Breast epithelium (tissue), 4 donors: ENCODE measurements at places on chromosomes 16 and 17. TPM values are rescaled to one million over a fixed set of nuclear protein-coding genes. Genes with fewer than 3 reads are reported as not detected.

The TMIGD1 gene
- 1.6 TPM for total RNA-seq

The SMIM22 gene
- 49.0 TPM for total RNA-seq

The TBX6 gene
- total RNA-seq, result 0.73 TPM

The EVPL gene
- total RNA-seq, result 3.9 TPM

The HOXB4 gene
- total RNA-seq, result 2.2 TPM

The NACA2 gene
- total RNA-seq, result not detected

The NPIPB2 gene
- total RNA-seq, result 20.3 TPM

The HOXB7 gene
- total RNA-seq, result 1.5 TPM

The CCDC200 gene
- total RNA-seq, result not detected

The DNAH9 gene
- total RNA-seq, result 0.66 TPM

The HCRT gene
- not detected for total RNA-seq

The C17orf78 gene
- total RNA-seq, result not detected

The FZD2 gene
- 3.6 TPM for total RNA-seq

The STARD3 gene
- 37.0 TPM for total RNA-seq

DNA sequence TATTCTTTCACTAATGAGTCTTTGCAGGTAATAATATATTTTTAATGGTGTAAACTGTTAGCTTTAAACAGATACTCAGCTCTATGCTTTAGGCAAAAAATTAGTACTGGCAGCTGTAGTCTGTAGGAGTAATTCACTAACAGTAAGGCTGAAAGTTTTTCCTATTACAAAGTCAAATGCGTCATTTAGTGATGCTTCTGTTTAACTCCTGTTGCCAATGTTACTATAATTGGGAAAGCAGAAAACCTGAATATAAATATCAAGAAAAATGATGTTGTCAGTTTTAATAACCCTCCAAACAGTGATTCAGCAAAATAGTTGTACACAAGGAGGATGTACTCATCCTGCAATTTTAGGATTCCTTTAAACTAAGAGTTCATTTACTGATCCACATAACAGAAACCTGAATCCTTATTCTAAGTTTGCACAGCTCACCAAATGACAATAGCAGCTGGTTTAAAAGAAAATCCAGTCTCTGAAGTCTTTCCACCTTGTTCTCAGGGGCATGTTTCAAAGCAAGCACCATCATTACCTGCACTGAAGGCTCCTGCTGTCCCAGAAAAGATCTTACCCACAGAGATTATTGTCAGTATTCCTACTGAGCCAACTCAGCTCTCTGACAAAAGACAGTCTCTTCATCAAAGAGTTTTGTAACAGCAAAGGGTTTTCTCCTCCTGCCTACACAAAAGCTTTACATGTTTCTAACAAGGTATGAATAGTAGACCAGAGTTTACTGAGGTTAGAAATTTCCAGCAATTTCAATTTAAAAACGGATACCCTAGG is 4.2 kb downstream of the CDR2 start:
- DNase-seq, result no peak

DNA sequence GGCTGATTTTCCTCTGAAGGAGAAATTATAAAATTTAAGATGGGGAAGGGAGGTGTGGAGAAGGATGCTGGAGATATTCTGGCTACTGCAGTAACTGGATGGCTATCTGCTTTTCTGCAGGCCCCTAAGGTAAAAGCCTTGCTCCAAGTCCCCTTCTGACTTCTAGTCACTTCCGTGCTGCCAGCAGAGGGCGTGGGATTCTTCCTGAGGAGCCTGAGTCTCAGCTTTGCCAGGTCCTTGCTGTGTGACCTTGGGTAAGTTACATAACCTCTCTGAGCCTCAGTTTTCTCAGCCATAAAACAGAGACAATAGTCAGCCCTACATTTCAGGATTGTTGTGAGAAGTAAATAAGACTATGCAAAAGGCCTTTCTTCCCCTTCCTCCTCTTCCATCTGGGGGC is 24.3 kb upstream of the TMEM220 start:
- no peak for DNase-seq

DNA sequence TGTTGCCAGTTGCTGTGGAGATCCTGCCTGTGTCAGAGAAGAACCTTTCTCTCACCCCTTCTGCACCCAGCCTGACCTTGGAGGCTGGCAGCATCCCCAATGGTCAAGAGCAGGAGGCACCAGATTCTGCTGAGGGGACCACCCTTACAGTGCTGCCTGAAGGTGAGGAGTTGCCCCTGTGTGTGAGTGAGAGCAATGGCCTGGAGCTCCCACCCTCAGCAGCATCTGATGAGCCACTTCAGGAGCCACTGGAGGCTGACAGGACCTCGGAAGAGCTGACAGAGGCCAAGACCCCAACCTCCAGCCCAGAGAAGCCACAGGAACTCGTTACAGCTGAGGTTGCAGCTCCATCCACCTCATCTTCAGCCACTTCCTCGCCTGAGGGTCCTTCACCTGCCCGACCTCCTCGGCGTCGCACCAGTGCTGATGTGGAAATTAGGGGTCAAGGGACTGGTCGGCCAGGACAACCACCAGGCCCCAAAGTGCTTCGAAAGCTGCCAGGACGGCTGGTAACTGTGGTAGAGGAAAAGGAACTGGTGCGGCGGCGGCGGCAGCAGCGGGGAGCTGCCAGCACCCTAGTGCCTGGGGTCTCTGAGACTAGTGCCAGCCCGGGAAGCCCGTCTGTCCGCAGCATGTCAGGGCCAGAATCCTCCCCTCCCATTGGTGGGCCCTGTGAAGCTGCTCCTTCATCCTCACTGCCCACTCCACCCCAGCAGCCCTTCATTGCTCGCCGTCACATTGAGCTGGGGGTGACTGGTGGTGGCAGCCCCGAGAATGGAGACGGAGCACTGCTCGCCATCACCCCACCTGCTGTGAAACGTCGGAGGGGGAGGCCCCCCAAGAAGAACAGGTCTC is 10.2 kb upstream of the PHKG2 start:
- DNase-seq, result no peak

- DNase-seq, result no peak
Observed at GRCh38 chr17:72222661-72223380, 102.0 kb downstream of the SOX9 start.

DNA sequence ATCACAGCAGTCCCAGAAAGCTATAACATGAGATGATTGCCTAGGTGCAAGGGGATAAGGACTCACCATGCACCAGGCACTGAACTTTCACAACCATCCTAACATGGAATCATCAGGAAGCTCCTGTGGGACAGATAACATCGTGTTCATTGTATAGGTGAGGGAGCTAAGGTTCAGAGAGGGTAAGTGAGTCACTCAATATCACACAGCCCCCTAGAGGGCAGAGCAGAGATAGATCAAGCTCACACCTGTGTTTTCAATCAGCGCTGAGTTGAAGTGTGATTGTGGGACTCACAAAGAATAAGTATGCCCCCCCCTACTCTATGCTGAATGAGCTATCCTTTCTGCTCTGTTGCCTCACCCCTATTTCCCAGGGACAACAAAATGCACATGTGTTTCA is 377.7 kb upstream of the ERCC4 start:
- no peak for DNase-seq

- no peak for DNase-seq
Observed at GRCh38 chr16:74862743-74863244, 88.2 kb upstream of the FA2H start.

DNA sequence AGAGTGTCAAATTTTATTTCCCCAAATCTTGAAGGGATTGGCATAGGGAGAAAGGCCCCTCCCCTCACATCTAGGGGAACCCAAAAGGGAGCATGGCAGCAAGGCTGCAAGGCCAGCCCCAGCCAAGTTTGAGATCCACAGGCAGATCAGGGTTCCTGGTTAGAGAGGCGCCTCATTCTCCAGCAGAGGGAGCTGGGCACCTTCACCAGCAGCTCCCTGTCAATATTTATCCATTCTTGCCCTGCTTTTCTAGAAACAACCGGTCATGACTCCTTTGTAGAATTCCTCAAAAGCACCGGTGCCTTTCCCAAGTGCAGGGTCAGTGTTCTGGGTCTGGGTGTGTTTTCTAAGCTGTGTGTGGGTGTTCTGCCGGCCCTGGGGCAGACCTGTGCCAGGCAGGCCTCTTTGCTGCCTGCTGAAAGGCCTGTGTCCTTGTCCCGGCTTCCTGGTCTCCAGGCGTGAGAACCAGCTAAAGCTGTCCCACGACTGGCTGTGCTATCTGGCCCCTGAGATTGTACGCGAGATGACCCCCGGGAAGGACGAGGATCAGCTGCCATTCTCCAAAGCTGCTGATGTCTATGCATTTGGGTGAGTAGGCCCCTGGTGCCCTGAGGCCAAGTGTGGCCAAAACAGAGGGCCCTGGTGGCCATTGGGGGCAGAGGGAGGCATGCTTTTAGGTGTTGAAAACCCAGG is 21.2 kb upstream of the LGALS9 start:
- no peak for DNase-seq

- DNase-seq, result peak; percentile 65
Observed at GRCh38 chr17:39002991-39003715, 36.0 kb upstream of the FBXO47 start.

DNA sequence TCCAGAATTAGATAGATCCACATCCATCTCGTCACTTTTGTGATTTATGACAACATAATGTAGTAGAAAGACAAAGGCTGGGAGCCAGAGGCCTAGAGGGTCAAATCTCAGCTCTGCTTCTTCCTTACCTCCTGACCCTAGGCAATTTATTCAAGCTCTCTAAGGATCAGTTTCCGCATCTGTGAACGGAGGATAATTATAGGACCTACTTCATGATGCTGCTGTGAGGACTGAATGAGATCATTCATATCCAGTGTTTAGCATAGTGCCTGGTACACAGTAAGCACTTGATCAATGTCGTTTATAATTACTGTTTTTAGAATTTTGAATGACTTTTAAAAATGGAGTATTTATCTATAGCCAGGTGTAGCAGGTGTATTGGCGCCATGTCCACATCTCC is 128.4 kb downstream of the SHISA9 start:
- DNase-seq, result no peak

GRCh38 chr17:4999430-5000093 is 1.8 kb downstream of the KIF1C start:
- no peak for DNase-seq

- no peak for DNase-seq
Observed at GRCh38 chr16:13767215-13767614, 152.7 kb upstream of the ERCC4 start.

- no peak for DNase-seq
Observed at GRCh38 chr16:27228045-27228444, 24.7 kb downstream of the KDM8 start.

DNA sequence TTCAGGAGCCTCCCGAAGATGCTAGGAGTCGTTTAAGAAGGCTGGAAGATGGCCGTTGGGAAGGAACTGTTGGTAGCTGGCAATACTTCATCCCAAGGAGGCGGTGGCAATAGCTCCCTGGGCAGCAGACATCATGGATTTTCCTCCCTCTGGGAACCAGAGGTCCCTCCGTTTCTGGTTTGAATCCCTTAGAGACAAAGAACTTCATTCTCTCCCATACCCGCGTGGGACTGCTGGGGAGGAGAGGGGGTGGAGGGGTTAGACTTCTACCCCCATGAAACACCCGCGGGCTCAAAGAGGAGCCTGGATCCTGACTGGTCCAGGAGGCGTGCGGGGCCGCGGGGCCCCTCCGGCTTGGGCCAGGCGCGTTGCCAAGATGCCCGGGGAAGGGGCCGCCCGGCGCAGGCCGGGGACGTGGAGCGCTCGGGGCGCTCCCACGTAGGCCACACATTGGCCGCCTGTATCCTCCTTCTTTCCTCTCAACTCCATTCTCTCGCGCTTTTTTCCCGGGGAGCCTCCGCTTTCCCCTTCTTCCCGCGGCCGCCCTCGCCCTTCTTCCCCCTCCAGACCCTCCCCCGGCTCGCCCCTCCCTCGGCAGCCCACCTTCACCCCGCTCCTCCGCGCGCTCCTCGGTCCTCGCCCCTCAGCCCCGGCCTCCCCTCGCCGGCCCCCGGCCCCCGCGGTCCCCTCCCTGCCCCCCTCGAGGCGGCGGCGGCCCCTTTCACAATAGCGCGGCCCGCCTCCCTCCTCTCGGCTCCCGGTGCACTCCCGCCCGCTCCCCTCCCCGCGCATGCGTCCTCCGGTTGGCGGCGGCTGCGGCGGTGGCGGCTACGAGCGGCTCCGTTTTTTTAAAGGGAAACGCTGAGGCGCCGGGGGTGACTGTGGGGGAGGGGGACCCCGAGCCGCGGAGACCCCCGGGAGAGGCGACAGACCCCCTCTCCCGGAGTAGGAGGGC is at the start of gene MSL1:
Gene MSL1, plus strand, starts transcription at position 791 of the 955 bp plus-strand sequence. CDS start 642 bp downstream, outside the sequence.
- peak; percentile 88 for DNase-seq

GRCh38 chr16:24146518-24146917 is 109.6 kb upstream of the CACNG3 start:
- no peak for DNase-seq

GRCh38 chr16:89275837-89276720 is 58.6 kb downstream of the ZNF778 start:
- no peak for DNase-seq

DNA sequence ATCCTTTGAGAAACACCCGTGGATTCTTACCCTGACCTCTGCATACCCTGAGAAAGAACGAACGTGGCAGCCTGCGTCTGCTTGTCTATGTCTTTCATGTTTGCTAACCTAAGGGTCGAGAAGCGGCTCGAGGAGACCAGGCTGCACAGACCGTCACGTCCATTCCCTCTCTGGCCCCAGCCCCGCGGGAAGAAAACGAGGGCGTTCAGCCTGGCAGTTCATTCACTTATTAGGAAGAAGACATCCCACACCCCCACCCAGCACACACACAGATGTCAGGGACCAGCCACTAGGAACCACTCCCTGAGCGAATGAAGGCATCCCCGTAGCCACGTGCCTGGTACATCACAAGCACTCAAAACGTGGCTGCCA is 655 bp upstream of the MTHFSD start:
- DNase-seq, result no peak

- no peak for DNase-seq
Observed at GRCh38 chr17:68314916-68315535, 23.7 kb downstream of the ARSG start.

GRCh38 chr17:34305606-34306005 is 13.6 kb upstream of the CCL8 start:
- DNase-seq, result no peak

- no peak for DNase-seq
Observed at GRCh38 chr17:38750044-38750311, 1.8 kb upstream of the PCGF2 start.

DNA sequence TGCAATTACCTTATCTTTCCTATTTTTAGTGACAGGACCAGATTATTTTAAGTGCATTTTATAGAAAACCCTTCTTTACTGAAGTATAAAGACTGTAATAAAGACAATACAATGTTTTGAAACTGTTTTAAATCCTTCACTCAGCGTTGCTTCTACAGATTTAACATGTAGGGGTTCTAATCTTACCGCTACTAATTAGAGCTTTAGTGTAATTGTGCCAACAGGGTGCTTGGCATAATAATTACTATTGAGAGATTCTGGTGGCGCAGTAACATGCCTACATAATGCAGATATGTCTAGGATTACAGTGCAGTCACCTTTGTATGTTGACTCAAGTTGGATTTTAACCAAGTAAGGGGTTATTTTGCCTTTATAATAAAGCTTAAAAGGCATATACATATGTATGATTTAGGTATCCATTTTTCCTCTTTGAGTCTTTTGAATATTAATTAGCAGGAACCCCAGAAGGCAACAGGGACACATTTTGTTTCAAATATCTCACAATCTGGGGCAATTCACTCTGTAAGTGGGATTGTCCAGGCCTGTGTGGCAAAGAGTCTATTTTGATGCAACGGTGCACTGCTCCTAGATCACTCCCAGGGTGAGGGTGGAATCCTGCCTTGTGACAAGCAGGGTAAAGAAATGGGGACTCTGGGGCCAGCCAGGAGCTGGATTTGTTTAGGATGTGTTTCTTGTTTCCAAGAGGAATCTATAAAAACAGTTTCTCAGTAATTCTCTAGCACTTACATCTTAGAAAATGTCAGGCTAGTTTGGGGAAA is 604.7 kb upstream of the SALL1 start:
- DNase-seq, result no peak

GRCh38 chr17:34565713-34566112 is 13.7 kb upstream of the TMEM132E start:
- no peak for DNase-seq
